ENCODE measurements at places on chromosomes 6 and 20. TPM values are rescaled to one million over a fixed set of nuclear protein-coding genes. Genes with fewer than 3 reads are reported as not detected.

DNA sequence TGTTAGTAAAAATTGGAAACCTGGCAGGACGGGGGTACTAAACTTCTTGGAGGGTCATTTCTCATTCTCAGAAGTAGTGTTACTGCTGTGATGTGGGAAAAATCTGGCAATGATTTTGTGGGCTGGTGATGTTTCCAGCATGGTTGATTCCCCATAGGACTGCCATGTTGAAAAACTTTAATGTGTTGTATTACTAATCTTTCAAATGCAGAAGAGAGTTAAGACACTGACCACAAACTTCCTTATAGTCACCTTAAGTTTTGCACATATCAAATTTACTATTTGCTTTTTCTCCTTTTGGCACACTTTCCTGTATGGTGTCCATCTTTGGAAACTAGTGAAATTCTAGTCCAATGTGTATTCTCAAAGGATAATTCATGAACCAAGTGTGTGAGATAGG is 236.2 kb upstream of the TAB2 start:
- no peaks in the 10 kb centered on the region for H3K27me3 ChIP-seq
- H3K4me1 ChIP-seq, result peaks cover 26% of the 10 kb centered on the region
- no peak overlapping the region for H3K4me3 ChIP-seq
- no peaks in the 10 kb centered on the region for H3K36me3 ChIP-seq

The CTAGE9 gene
- not detected for total RNA-seq

GRCh38 chr20:63284083-63284440 is 8.9 kb upstream of the COL20A1 start:
- no peak overlapping the region for H3K4me3 ChIP-seq
- H3K36me3 ChIP-seq, result no peaks in the 10 kb centered on the region
- DNase-seq, result peak; percentile 67
- H3K4me1 ChIP-seq, result no peaks in the 10 kb centered on the region

The HSPA1B gene
- total RNA-seq, result 24.6 TPM

DNA sequence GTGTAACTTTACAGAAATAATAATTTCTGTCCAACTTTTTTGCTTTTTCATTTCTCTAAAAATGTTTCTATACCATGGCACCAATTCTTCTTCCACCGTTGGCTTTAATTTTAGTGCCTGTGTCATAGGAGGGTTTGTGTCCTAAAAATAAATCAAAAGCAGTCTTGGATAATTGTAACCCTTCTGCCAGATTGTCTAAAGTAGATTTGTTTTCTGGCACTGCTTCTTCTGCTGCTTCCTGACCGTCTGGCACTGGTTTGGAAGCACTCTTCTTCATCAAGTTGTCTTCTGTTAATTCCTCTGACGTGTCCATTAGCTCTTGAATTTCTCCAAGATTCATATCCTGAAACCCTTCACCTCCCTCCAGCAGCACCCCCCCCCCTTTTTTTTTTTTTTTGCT is 33.1 kb downstream of the SCAF8 start:
- DNase-seq, result no peak
- H3K4me1 ChIP-seq, result peaks cover 22% of the 10 kb centered on the region
- H3K4me3 ChIP-seq, result no peak overlapping the region
- no peaks in the 10 kb centered on the region for H3K27me3 ChIP-seq

The IFT52 gene
- 7.8 TPM for total RNA-seq

GRCh38 chr6:72905705-72906478 is 284.0 kb downstream of the KCNQ5 start:
- H3K27ac ChIP-seq, result no peak overlapping the region
- DNase-seq, result no peak
- H3K27me3 ChIP-seq, result no peaks in the 10 kb centered on the region

The VWA7 gene
- 2.9 TPM for total RNA-seq
